ENCODE measurements at places on chromosomes 2 and 18.

- DNase-seq, result no peak
These were observed 44.4 kb downstream of the ACVR1 start for GRCh38 chr2:157831573-157832315.

GRCh38 chr2:144261336-144261735 is 258.6 kb downstream of the ZEB2 start:
- DNase-seq, result no peak

DNA sequence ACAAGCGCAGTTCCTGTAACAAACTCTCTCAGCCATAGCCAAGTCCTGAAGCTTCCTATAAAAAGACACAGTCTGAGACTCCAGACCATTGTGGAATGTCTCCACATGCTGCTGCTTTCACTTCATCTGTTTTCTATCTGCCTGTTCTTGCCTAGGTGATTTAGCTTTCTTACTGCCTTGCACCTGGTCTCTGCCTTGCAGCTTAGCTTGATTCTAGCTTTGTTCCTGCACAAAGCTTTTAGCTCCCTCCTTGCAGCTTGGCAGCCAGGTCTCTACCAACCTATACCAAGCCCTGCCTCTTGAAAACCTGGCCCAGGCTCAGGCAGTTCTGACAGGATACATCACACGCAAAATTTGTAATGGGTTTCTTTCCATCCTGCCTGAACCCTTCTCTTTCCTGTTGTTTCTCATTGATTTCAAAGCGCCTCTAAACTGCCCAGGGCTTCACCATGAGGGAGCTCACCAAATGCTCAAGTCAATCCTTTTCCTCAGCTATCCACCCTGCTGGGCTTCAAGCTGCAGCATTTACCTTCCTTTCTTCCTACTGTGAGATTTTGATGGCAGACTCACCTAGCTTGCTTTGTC is 941.3 kb upstream of the NXPH2 start:
- no peak for DNase-seq

DNA sequence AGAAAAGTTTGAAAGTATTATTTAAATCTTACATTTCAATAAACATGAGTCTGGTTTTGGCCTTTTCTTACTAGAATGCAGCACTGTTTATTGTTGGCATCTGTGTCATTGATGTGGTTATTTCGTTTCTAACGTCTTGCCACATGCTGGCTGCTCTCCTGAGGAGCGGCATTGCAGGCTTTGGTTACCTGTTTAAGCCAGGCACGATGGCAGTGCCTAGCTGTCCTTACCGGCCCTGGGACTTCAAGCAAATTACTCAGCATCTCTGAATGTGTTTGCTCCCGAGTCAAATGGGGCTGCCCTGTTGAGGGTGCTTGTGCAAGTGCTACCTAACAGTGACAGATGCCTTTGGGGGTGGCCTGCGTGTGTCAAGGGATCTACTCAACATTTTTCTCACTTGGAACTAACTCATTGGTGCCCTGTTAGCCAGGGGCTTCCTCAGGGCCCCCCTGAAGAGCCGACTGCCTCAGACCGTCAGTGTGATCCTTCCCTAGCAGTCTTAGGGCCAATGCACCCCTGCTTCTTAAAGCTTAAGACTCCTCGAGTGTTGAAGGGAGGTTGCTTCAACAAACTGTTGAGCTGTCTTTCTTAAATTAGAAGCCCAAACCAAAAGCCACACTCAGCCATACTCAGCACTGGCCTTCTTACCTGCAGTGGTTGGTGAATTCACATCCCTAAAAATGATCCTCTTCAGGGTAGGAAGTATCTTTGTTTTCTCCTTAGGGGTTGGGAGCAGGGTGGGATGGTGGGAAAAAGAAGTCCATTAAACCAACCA is 151.5 kb downstream of the NCK2 start:
- no peak for DNase-seq

DNA sequence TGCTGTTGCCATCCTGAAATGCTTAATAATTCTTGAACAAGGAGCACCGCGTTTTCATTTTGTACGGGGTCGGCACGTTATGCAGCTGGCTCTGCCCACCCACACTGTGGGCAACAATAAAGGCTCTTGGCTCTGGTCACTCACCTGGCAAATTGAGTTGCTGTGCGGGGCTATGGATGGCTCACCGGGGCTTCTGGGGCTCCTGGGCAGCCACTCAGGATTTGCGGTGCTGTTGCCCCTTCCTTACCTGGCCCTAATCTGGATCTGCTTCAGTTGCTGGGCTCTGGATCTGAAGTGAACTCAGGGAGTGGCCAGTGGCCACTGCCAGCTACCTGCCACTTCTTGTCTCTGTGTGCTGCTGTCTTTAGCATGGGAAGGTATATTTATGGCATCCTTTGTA is 22.7 kb downstream of the RHOB start:
- DNase-seq, result no peak

- no peak for DNase-seq
These were observed 9.7 kb downstream of the TFPI start for GRCh38 chr2:187544371-187545080.

- DNase-seq, result no peak
These were observed 46.9 kb downstream of the MBD5 start for GRCh38 chr2:148067801-148068200.

DNA sequence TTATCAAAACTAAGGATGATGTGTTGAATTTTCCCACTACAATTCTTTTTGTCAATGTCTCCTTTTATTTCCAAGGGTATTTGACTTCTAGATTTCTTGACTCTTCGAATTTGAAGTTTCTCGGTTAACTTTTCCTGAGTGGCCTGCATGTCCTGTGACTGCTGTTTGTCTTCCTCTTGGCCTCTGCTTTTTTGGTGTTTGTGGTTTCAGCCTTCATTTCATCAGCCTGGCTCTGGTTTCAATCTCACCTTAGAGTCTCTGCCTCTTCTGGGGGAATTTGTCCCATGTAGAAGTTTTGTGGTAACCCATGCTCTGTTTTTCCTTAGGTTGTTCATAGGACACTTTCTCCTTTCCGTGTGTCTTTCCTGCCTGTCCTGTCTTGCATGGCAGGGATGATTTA is 28.3 kb upstream of the SNED1 start:
- DNase-seq, result no peak

- no peak for DNase-seq
These were observed 428.2 kb upstream of the KCNH7 start for GRCh38 chr2:163266772-163267171.

- no peak for DNase-seq
These were observed 14.6 kb upstream of the ACYP2 start for GRCh38 chr2:54100772-54101171.

DNA sequence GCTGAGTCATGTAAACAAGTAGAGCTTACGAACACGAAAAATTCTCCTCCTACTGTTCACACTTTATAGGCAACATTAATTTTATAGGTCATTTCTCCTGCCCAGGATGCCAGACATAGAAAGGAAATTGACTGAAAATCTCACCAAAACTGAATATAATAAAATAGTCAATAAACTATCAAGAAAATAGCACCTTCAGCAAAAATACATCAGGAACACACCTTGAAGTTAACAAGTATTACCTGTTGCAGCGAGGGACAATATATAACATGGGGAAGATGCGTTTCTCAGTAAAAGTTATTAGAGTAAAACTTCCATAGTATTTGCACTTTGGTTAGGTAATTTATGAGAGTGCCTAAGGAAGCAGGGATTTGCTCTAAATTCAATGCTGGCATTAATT is 344.6 kb downstream of the KCNJ3 start:
- no peak for DNase-seq

DNA sequence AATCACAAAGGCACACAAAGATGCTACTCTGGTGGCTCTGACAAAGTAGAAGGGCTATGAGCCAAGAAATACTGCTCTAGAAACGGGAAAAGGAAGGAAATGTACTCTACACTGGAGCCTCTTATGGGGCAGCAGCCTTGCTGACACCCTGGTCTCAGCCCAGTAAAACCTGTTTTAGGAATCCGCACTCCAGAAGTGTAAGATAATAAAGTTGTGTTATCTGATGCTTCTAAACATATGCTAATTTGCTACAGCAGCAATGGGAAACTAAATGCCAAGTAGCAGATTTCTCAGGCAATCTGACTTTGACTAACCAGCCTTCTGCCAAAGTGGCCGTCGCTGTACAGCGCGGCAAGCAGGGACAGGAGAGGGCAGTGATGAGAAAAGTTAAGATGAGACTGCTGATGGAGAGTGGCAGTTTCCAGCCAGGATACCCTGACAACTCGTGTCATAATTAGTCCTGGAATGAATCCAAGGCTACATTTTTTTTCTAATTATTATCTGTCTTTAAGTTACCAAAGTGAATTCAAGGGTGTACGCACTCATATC is 99.0 kb downstream of the NETO1 start:
- DNase-seq, result no peak

- no peak for DNase-seq
These were observed 128.4 kb downstream of the IRS1 start for GRCh38 chr2:226671141-226671676.

- no peak for DNase-seq
These were observed 24.0 kb upstream of the ALPI start for GRCh38 chr2:232431705-232432590.

GRCh38 chr2:196170213-196170605 is 1.2 kb downstream of the STK17B start:
- no peak for DNase-seq

DNA sequence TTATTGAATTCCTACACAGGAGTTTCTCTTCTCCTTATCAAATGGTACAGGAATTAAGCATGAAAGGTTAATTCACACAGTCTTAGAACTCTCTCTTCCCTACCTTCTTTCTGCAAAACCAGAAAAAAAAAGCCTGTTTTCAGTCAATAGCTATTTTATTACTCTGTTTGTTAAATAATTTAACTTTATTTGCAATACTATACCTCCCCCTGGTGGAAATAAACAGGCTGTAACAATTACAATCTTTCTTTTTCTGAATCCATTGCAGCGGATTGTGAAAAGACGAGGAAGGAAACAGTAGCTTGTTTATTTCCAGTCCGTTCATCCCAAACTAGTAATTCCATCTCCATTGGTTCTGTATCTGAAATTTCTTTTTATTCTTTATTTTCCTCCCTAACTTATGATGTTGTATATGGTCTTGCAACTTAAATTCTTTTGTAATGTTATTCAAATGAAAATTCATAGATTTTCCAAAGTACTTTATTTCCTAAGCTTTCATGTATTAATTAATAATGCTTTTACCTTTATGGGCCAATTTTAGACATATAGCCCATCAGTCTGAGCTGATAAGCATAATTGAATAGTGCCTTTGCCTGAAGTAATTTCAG is 165.2 kb downstream of the SH3BP4 start:
- no peak for DNase-seq

- no peak for DNase-seq
These were observed 1601.8 kb downstream of the LRP1B start for GRCh38 chr2:140528982-140529381.

- no peak for DNase-seq
These were observed 57.2 kb downstream of the NGEF start for GRCh38 chr2:232955856-232956255.

DNA sequence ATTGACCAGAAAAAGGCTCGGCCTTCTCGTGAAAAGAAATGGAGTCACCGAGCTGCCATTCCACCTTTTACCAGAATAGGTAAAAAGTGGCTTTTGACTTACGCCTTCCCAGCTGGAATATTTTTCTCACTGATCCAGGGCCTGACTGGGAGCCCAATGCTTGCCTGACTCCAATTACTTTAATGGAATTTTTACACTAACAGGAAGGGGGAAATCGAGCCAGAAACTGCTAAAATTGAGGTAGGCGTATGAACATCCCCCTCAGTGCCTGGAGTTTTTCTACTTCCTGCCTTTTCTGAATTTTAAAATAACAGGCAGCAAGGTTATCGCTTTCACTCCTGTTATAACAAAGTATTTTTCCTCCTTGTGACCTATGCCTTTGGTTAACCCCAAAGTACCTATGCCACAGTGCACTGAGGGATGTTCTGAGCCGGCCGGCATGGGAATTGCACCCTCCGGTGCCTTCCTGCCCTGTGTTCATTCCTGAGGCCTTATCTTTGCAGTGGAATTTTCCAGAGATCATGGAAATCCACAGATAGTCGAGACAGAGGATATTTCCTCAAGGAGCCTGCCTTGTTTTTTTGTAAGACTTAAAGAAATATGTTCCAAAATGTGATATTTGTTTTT is 18.3 kb upstream of the RPL31 start:
- no peak for DNase-seq

DNA sequence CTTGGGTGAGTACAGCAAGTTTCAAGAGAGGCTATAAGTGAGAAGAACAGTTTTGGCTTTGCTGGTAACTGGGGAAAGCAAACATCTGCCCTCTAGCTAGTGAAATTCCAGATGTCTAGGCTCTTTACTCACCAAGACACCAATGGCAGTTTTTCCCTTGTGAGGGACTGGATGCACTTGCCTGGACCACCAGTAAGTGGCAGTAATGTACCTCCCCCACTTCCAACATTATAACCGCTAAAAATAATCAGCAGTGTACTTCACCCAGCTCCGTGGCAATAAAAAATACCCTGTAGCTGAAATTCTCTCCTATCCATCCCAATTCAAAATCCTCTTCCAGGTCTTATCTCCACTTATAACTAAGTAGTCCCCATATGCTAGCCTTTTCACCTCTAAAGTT is 383.9 kb downstream of the ARHGAP15 start:
- DNase-seq, result peak; percentile 46

- DNase-seq, result peak; percentile 7
These were observed 62.1 kb downstream of the LBH start for GRCh38 chr2:30293303-30293921.

- DNase-seq, result no peak
These were observed 371.7 kb upstream of the RND3 start for GRCh38 chr2:150859162-150859561.

DNA sequence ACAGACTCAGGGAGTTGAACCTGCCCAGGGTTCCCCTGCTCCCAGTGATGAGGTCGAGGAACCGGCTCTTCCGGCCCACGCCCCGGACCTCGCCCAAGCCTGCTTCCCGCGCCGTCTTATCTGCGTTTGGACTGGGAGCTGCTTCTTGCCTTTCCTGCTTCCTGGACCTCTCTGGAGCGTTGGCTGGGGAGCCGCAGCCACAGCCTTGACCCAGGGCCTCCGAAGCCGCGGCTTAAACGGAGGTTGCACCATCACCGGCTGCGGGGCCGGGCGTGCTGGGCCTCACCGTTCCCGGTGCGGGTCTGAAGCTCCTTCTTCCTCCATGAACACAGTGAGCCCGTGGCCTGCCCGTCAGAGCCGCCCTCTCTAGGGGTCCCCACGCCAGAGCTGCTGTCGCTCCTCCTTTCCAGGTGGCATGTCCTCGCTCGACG is 13.3 kb downstream of the NTSR2 start:
- DNase-seq, result no peak

- no peak for DNase-seq
These were observed 186.0 kb upstream of the EPHA4 start for GRCh38 chr2:221758076-221758475.

DNA sequence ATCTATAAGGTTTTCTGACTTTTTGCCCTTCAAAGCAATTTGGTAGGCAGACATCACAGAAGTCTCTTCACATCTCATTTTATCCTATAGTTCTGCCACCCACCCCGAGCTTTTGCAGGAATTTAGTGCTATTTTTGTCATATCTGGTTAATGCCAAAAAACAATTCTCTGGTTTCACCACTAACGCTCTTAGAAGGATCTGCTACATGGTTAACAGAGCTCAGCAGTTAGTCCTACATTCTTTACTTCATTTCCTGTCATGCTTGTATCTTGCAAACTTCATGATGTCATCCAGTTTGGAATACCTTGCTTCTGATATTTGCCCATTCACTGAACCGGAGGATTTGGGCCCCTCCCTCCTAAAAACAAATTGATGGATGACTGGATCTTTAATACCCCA is 116.8 kb upstream of the SERPINE2 start:
- DNase-seq, result no peak
